ENCODE measurements at places on chromosomes 16 and 17.

DNA sequence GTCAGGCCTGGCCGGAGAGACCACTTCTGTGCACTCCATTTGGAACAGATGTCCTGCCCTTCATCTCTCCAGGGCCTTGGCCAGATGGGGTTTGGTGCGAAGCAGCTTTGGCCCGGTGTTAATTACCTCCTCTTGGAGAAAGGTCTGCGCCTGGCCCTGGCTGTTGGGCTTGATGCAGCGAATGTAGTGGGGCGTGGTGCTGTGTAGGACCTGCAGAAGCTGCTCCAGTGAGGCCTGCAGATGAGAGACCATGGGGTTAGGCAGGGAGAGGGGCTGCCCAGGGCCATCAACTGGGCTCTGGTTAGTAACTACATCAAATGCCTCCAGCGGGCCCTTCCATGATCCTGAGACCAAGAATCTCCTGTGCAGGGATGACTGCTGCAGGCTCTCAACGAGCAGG is 18.7 kb downstream of the ZNHIT3 start:
- DNase-seq: no peak
- no peak overlapping the region for H3K4me3 ChIP-seq
- no peaks in the 10 kb centered on the region for H3K27me3 ChIP-seq
- no peak overlapping the region for H3K27ac ChIP-seq
- peaks cover 23% of the 10 kb centered on the region for H3K36me3 ChIP-seq

GRCh38 chr17:7034955-7035590 is 742 bp upstream of the SLC16A13 start:
- DNase-seq: no peak
- H3K36me3 ChIP-seq: no peaks in the 10 kb centered on the region
- H3K4me3 ChIP-seq: peak overlapping the region; percentile 77
- peaks cover 10% of the 10 kb centered on the region for H3K4me1 ChIP-seq
- peak overlapping the region; percentile 99 for H3K27ac ChIP-seq

DNA sequence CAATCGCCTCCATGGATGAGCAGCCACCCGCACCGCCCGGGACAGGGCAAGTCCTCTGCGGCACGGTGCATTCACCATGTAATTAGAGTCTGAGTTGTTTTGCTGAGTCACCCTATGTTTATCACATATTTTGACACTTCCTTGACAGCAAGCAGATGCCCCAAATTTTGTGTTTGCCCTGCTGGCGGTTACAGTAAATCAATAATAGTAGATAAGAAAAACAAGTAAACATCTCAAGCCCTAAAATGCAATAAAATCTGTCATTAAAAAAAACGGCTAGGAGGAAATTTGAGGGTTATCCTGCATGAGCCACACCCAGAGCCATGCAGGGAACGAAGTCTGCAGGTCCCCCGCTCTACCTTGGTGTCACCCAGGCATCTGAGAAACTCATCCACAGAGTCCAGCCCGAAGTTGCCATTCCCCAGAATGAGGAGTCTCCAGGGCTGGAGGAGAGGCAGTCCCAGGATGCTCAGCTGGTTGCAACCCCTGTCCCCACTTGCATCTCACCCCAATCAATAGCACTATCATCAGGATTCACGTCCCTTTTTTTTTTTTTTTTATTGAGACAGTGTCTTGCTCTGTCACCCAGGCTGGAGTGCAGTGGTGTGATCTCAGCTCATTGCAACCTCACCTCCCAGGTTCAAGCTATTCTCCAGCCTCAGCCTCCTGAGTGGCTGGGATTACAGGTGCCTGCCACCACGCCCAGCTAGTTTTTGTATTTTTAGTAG is 16.5 kb upstream of the ST6GALNAC1 start:
- H3K4me1 ChIP-seq: peaks cover 3% of the 10 kb centered on the region
- H3K36me3 ChIP-seq: no peaks in the 10 kb centered on the region
- H3K4me3 ChIP-seq: no peak overlapping the region
- H3K27ac ChIP-seq: no peak overlapping the region

- no peaks in the 10 kb centered on the region for H3K27me3 ChIP-seq
- peaks cover 46% of the 10 kb centered on the region for H3K4me1 ChIP-seq
- no peak overlapping the region for H3K4me3 ChIP-seq
- H3K36me3 ChIP-seq: peaks cover 36% of the 10 kb centered on the region
Observed at GRCh38 chr17:7577327-7578199, 1.9 kb upstream of the CD68 start.

DNA sequence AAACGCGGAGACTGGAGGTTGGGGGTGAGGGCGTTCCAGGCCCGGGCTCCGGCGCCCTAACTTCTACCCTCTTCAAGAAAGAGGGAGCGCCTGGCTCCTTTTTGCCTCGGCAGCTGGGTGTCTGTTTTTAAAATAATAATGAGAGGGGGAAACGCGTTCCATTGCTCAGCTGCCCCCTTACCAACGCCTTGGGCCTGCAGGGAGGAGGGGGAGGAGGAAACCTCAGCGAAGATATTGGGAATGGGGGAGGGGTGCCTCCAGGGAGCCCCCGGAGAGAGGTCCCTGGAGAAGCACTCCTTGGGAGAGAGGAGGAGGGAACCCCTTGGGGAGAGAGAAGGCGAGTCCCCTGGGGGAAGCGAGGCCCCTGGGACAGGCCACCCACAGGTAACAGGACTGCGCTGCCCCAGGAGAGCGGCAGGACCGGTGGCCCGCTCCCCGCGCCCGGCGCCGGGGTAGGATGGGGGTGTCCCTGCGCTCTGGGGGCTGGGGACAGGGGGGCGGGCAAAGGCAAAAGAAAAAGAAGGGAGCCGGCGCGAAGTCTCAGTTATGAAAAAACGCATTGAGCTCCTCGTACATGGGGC is 2.7 kb downstream of the NEUROD2 start:
- H3K27ac ChIP-seq: no peak overlapping the region
- peaks cover 6% of the 10 kb centered on the region for H3K4me1 ChIP-seq
- H3K36me3 ChIP-seq: no peaks in the 10 kb centered on the region
- peaks cover 40% of the 10 kb centered on the region for H3K27me3 ChIP-seq
- no peak for DNase-seq
- H3K4me3 ChIP-seq: no peak overlapping the region

- no peaks in the 10 kb centered on the region for H3K27me3 ChIP-seq
- no peak for DNase-seq
- H3K4me3 ChIP-seq: peak overlapping the region; percentile 74
Observed at GRCh38 chr17:76561799-76562268, 22.0 kb downstream of the PRCD start.

DNA sequence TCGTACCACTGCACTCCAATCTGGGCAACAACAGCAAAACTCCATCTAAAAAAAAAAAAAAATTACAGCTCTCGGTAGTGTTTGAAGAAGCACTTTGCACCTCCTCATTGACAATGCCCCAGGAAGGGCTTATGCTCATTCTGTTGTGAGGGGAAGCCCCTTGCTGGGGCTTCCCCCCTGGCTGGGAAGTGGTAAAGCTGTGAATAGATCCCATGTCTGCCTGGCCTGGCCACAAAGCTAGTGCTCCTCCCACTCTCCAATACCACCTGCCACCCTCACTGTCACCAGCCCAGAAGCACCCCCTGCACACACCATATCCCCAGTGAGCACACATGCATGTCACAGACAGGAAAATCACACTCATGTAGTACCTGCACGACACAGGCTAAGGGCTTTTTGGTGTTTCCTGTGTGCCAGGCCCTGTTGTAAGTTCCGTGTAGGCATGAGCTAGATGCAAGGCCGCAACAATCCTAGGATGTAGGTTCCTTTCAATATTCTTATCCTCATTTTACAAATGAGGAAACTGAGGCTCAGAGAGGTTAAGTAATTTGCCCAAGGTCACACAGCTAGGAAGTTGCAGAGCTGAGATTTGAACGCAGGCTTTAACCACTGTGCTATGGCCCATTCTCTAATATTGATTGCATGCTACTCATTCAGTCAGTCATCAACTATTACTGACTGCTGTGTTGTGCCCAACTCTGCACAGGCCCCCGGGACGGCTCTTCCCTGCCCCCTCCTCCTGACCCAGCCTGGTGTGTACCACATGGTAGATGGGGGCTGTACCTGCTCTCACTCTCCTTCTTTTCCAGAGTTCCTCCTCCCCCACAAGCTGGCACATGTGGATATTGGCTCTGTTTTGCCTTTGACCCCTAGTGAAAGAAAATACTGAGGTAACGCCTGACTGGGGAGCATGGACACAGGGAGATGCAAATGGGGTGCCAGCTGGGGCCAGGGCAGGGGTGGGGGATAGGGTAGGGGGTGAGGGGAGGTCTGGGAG is 11.9 kb upstream of the COL1A1 start:
- H3K4me1 ChIP-seq: peaks cover 12% of the 10 kb centered on the region
- no peak overlapping the region for H3K4me3 ChIP-seq
- DNase-seq: peak; percentile 43
- H3K27me3 ChIP-seq: no peaks in the 10 kb centered on the region

DNA sequence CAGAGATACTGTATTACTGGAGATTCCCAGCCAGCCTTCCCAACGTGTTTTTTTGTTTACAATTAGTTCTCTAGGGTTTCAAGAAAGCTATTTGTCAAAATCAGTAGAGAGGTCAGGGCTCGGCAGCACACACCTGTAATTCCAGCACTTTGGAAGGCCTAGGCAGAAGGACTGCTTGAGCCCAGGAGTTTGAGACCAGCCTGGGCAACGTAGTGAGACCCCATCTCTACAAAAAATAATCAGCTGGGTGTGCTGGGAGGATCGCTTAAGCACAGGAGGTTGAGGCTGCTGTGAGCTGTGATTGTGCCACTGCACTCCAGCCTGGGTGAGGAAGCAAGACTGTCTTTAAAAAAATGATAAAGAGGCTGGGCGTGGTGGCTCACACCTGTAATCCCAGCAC is 19.4 kb downstream of the CBX1 start:
- no peak overlapping the region for H3K27ac ChIP-seq
- DNase-seq: no peak
- no peak overlapping the region for H3K4me3 ChIP-seq
- H3K27me3 ChIP-seq: no peaks in the 10 kb centered on the region

DNA sequence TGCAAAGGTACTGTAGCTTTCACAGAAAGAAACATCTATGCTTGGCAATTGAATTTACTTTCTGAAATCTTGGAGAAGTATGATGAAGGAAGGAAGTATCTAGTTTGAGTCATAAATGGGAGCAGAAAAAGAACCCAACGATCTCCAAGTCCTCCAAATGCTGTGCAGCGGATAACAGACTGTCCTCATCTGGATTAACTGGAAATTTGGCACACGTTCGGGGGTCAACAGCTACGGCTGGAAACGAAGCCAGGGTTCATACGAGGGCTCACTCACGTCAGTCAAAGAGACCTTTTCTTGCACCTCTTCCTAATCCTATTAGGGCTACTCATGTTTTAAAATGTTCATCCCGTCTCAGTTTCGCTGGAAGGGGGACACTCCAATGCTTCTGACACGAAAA is 152.0 kb downstream of the ZFHX3 start:
- H3K4me3 ChIP-seq: no peak overlapping the region
- H3K36me3 ChIP-seq: peaks cover 9% of the 10 kb centered on the region
- no peaks in the 10 kb centered on the region for H3K4me1 ChIP-seq
- H3K27me3 ChIP-seq: no peaks in the 10 kb centered on the region
- no peak overlapping the region for H3K27ac ChIP-seq
